Activated CD4-positive, alpha-beta T cell treated with anti-CD3 and anti-CD28 coated beads for 36 hours (primary cell): ENCODE measurements at places on chromosomes 13 and 19.

DNA sequence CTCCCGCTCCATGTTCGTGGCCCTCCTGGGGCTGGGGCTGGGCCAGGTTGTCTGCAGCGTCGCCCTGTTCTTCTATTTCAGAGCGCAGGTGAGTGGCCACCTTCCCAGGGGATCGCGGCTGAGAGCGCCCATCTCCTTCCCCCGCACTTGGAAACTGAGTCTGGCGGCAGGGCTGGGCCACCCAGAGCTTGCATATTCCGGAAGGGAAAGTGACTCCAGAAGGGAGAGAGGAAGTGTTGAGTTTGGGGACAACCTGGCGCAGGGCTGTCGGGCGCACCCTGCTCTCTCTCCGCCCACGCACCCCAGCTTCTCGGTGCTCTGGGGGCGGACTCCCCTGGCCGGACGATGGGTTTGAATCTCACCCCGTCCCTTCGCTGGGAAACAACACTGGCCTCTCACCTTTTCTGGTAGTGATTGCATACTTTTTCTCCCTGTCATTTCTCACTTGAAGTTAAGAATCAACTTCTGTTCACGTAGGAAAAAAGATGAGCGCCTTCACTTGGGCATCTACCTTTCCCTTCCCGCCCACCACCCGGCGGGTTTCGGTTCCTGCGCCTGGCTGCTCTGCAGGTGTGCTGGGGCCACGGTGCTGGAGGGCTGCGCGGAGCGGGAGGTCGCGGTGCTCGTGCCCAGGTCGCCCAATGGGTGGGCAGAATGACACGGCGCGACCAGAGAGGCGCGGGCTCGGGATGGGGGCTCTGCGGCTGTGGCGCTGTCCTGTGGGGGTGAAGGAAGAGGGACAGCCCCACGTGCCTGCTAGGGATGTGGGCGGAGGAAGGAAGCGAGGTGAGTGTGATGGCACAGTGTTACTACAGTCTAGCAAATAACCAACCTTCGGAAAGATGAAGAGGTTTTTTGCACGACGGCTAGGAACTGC is 721 bp downstream of the TNFSF11 start:
- peak; percentile 82 for DNase-seq

DNA sequence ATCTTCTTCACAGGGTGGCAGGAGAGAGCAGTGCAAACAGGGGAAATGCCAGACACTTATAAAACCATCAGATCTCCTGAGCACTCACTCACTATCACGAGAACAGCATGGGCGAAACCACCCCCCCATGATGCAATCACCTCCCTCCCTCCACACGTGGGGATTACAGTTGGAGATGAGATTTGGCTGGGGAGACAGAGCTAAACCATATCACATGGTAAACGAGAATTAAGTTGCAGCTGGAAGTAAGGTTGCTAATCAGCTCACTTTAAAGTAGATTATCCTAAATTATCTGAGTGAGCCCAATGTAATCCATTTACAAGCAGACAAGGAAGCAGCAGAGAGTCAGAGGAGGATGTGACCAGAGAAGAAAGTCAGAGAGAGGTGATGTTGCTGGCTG is 102.2 kb upstream of the IPO5 start:
- DNase-seq, result no peak

DNA sequence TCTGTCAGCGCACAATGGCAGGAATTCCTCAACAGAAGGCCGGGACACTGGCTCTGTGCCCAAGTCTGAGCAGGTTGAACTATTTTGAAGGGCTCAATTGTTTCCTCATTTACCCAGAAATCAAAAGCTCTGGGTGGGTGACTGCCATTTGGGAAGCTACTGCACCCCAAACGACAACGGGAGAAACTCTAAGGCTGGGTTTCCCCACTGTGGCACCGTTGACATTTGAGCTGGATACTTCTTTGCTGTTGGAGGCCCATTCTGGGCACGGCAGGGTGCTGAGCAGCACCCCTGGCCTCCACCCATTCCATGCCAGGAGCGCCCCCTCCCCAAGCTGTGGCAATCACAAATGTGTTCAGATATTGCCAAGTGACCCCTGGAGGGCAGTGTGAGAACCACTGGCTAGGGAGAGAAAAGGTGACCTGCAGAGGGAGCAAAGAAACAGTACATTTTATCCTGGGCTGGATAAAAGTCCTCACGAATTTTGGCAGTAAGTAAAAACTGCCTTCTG is 62.5 kb downstream of the RFX2 start:
- no peak for DNase-seq

GRCh38 chr13:72258340-72258981 is 391.5 kb upstream of the DACH1 start:
- DNase-seq, result no peak

DNA sequence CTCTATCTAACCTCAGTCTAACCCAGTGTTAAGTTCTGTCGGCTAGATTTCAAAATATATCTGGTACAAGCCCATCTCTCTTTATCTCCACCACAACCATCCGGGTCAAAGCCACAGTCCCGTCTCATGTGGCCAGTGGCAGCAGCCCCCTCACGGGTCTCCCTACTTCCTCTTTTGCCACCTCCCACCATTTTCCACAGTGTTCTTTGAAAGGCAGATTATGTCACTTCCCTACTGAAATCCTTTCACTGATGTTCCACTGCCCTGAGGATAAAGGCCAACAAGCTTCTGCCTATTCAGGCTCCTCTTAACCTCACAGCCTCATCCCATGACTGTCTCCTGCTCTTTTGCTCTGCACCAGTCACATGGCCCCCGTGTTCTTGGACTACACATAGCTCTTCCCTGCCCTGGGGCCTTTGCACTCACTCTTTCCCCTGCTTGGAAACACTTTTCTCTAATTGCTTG is 117.2 kb downstream of the UBL3 start:
- DNase-seq, result no peak

DNA sequence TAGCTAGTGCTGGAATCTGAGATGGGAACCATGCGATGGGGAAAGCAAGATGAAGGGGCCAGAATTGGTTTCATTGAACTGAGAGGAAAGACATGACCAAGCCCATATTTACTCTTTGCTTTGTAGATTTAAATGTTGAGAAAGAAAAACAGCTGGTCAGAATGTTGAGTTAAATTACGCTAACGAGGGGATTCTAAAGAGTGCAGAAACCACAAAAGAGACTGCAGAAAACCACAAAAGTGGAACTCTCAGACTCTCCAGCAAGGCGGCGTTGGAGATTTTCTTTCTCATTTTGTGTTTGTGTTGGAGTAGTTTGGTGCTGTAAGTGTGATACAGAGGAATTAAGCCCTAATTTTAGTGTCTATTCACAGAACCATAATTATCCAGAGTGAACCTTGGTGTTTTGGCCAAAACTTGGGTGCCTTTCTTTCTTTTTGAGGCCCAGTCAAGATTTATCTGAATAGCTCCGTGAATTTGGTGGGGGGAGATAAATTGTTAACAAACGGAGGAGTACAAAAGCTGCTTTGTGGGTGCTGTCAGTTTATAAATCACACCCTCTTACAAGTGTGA is 26.3 kb downstream of the SAE1 start:
- DNase-seq, result no peak

- no peak for DNase-seq
Measured at GRCh38 chr19:3068071-3068470, 5.8 kb upstream of the TLE5 start.

- no peak for DNase-seq
Measured at GRCh38 chr13:96238861-96239260, 149.0 kb downstream of the HS6ST3 start.

- no peak for DNase-seq
Measured at GRCh38 chr19:35805526-35806102, 7.0 kb downstream of the PRODH2 start.

DNA sequence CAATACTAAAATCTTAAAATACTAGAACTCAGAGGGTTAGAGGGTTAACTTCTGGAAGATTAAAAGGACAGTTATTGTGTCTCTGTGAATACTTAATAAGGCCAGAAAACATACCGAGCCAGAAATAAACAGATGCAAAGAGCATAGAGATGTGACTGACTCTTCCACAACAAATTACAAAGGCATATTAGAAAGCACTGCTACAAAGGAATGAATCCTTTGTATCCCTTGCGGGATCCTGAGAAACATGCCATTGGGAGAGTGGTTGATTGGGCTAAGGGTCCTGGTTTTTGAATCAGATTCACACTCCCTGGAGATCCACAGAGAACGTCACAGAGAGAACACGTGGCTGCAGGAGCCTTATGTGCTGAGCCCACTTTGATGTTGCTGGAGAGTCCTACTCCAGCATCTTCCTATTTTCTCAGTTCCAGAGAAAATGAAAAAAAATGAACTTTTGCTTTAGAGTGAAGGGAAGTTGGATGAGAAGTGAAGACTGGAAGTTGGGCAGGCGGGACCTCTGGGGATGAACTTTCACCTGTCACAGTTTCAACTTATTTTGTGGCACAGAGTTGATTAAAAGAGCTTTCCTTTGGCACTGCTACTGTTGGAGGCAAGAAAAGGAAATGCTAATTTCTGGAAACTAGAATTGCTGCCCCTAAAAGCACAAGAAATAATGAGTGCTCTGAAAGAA is 309.9 kb downstream of the DCT start:
- no peak for DNase-seq
